ENCODE measurements at places on chromosomes 2 and 18.

DNA sequence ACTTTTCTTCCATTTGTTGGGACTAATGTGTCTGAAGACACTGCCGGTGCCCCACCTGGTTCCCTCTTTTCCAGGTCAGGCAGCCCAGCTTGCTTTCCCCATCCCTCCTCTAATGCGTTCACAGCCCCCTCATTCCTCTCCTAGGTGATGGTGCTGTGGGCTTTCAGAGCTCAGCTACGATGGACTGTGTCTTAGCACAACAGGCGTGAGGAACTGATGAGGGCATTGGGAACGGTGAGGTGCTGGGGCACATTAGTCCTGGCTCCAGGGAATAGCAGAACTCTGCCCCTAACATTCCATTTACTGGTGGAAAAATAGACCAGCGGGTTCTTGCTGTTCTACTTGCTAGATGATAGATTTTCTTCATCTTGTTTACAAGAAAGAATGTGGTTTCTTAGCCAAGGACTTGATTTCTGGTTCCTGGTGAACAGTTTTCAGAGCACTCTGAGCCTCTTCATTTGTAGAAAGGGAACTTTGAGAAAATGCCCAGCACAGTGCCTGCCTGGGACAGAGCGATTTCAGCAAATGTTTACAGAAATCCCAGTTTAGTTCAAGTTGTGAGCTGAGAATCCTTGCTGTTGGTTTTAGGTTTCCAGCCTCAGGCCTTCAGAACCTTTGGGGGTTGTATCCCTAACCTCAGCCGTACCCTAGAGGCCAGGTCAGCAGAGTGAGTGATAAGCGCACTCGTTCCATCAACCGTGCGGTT is 42.5 kb downstream of the LDLRAD4 start:
- no peak for DNase-seq

- DNase-seq: no peak
Measured at GRCh38 chr2:3091696-3092095, 285.9 kb downstream of the EIPR1 start.

GRCh38 chr2:137566387-137566786 is 397.9 kb upstream of the HNMT start:
- DNase-seq: no peak

DNA sequence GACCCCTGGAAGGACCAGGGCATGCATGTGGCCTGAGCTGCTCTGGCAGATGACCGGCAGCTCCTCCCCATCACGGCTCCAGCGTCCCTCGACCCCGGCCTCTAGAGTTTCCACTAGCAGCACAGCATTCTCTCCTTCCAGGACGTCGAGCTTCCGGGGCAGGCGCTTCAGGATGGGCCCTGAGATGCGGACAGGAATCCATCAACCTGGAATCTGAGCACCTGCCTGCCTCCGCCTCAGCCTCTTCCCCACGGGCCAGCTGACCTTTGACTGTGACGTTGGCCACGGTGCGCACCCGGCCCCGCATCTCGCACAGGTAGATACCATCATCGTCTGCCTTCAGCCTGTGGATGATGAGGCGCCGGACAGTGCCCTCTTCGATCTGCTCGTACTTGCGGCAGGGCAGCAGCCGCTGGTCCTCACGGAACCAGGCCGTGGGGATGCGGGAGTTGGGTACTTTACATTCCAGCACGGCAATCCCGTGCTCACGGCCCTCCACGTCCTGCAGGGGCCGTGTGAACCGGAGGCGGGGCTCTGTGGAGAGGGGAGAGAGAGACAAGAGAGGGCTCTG is 3.5 kb downstream of the OBSL1 start:
- no peak for DNase-seq

DNA sequence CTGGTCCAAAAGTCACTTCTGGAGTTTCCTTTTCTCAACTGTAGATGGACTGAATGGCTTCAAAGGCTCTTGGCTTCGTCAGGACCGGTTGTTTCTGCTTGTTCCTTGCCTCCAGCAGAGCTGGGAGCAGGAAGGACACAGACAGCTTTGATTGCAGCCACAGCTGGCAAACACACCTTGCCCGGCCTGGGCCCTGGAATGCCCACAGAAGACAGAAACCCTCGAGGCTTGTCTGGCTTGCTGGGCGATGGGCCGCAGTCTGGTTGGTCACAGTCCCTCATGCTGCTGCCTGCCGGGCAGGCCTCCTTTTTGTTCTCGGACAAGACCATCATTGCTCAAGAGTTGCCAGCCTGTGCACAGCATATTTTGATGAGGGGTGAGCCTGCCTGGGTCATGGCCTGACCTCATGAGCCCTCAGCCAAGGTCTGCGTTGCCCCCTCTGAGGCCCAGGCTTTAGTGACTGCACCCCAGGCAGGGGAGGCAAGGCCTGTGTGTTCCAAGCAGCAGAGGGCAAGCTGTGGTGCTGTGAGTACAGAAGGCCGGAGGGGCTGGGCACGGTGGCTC is 37.8 kb downstream of the ATP6V1C2 start:
- no peak for DNase-seq

DNA sequence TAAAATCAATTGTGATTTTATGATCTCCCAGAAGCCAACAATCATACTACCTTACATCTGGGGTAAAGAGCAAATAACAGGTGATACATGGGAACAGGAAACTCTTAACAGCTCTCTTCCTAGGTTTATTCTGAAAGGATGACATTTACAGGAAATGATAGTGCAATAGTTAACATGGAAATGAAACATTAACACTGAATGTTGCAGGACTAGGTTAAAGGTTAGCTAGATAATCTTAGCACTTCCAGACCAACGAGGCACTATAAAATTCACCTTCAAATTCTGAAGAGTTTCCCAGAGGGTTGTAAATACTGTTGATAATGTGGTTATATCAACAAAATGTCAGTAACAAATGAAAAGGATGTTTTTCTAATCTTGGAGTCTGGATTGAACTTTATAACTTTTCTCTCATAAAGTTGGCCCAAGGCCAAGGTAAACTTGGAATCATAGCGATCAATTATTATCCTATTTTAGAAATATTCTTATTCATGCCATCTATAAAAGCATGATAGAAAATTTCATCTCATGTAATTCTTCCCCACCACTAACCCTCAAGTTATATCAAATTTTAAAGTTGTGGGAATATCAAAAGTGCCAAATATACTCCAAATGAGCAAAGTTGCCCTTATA is 32.9 kb upstream of the GCG start:
- no peak for DNase-seq
